ENCODE measurements at places on chromosomes 5 and 9.

DNA sequence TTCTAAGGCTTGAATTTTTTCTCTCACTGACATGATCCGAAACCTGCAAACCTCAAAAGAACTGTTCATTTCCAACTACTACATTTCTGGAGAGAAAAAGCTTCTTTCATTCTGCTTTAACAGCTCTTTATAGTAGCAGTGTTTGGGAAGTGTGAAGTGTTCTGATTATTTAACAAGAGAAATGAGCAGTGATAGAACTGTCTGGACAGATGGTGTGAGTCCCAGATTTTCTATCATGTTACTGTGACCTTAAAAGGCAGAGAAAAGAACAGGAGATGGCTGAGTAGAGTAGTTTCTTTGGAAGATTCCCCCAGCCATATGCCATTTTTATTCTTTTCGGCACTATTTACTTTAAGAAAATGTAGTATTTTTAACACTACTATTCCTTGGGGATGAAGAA lies 41.3 kb upstream of the TAL2 start:
- DNase-seq = no peak

- DNase-seq = no peak
These were observed 140.0 kb downstream of the BARX1 start for GRCh38 chr9:93815135-93815534.

DNA sequence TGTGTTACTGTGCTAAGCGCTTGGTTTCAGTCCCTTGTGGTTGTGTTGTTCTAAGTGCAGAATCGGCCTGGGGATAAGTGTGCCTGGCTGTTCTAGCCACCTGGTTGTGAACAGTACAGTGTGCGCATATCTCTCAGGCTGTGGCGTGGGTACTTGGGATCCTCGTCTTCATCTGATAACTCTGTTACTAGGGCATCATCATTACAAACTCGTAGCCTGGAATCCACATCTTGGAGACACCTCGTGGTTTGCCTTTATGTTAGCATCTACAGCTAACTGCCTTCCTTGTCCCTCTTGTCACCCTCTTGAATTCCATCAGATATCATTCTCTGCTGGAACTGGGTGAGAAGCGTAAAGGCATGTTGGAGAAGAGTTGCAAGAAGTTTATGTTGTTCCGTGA lies 41.5 kb downstream of the SPTAN1 start:
- DNase-seq = no peak

- peak; percentile 33 for DNase-seq
These were observed 326.5 kb downstream of the NTRK2 start for GRCh38 chr9:84996029-84996428.

GRCh38 chr9:131320031-131320685 lies 30.6 kb downstream of the PLPP7 start:
- DNase-seq = no peak

DNA sequence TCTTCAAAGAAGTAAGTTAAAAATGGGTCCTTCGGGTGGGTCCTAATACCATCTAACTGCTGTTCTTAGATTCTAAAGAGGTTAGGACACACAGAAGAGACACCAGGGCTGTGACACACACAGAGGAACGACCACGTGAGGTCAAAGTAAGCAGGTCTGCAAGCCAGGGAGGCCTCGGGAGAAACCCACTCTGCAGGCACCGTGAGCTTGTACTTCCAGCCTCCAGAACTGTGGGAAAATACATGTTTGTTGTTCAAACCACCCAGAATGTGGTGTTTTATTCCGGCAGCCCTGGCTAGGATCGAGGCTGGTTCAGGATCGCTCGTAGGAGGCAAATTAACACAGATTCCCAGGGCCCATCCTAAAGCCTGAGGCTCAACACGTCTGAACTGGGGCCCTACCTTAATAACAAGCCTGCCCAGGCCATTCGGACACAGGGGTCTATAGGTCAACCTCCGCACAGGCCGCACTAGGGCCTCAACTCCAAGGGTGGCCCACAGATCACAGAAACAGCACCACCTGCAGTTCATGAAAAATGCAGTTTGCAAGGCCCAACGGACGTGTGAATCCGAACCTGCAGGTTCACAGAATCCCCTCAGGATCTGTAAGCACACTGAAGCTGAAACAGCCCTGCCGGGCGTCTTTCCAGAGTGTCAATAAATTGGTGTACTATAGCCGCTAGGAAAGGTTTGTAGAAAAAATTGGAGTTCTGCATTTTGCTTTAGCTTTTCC lies 7.1 kb downstream of the MED10 start:
- DNase-seq = no peak

- no peak for DNase-seq
These were observed 75.2 kb downstream of the GOLPH3 start for GRCh38 chr5:32098890-32099310.

DNA sequence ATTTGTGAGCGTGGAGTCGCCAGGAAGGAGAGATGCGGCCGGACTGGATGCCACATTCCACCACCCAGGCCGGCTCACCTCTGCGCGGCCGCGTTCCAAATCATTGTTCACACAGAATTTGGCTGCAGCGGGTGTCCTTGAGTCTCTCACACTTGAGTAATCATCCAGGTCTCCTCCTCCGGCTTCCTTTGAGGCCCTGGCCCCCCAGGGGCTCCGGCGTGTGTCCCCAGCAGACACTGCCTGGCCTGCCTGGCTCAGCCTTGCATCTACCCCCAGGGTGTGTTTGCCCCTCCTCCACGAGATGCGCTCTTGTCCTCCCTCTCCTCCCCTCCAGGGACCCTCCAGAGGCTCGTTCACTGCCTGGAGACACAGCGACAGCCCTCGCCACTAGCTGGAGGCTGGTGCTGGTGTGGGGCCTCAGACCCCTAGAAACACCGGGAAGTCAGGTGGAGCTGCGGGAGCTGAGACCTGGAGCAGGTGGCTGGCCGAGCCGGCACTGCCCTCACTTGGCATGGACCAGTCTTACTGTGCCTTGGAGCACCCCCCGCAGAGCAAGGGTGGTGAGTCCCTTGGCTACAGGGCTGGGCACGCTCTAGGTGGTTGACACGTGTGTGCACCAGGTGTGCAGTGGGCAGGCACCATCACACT lies 7.0 kb upstream of the SLC9A3 start:
- DNase-seq = no peak

DNA sequence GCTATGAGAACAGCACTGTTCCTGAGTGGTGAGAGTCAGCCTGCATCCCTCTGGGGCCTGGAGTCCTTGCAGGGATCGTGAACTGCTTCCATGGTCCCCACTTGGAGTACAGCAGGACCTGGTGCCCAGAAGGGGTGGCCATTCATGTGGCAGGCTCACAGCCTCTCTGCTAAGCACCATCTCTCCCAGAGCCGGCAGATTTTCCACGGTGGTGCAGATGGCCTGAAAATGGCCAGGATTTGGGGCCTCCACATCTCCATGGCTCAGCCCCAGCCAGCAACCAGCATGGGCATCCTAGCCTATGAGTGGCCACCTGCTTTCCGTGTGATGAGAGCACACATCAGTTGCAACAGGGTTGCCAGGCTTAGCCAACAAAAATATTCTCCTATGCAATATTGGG lies 33.9 kb upstream of the SEMA4D start:
- DNase-seq = no peak

- no peak for DNase-seq
These were observed 36.2 kb downstream of the OTULIN start for GRCh38 chr5:14700478-14701436.

- DNase-seq = peak; percentile 10
These were observed 50.6 kb downstream of the DEPDC1B start for GRCh38 chr5:60649288-60649917.

DNA sequence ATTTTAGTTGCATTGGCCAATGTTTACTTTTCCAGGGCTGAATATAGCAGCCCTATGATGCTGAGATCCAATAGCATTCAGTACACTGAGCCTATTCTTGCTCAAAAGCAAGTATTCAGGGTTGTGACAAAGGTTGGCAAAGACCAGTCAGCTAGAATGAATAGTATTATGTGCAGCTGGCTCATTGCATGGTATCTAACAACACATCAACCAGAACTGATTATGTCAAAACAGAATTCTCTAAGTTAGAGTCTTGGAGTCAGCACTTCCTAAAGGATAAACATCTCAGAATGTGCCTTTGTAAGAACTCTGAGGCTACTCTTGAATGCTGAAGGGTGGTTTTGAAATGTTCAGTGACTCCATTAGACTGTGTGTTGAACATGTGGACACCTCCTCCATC lies 774.5 kb upstream of the RGMB start:
- DNase-seq = no peak

GRCh38 chr5:20694121-20694520 lies 706.1 kb upstream of the CDH18 start:
- no peak for DNase-seq

DNA sequence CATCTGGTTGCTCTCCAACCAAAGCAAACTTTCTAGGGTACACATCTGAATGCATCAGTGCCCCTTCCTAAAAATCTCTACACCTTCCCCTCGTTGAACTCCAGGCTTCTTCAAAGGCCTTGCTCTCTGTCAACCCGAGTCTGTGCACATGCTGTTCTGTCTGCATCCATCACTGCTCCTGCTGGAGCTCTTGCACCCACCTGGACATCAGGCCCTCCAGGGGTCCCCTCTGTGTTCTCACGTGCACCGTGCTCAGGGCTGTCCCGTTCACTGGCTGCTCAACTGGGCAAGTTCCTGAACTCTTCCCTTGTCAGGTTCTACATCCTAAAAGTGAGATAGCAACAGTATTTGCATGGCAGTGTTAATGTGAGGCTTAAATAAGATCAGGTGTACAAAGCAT lies 62.7 kb upstream of the ANGPTL2 start:
- no peak for DNase-seq

DNA sequence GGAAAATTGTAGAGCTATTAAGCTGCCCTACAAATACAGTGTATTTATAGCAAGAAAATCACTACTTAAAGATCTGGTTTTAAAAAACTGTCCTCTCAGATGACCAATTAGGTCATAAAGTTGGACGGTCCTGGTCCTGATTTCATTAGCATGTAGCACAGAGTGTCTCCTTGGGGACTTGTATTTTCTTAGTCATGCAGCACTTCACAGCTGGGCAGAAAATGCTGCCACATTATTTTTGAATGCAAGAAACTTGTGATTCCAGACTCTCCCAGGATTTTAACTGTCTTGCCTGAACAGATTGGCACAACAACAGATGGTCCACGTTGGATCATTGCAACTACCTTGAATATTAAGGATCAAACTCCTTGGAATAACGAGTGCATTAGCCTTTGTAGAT lies 348.1 kb upstream of the SGCD start:
- DNase-seq = no peak

- DNase-seq = no peak
These were observed 849.8 kb upstream of the CDH6 start for GRCh38 chr5:30343707-30344106.

DNA sequence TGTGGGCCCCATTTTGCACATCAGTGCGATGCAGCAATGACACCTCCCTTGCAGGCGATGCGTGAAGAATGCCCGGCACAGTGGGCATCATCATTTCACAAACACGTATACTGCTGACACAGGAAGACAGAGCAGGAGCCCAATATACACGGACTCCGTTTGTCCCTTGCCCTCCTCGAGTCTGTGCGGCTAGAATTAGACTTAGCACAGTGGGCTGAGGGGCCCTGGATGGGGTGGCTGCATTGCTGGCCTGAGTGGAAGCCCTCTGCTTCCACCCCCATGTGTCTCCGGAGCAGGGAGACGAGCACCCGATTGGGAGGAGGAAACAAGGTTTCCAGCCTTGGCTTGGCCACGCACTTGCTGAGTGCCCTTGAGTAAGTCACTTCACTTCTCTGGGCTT lies 40.8 kb downstream of the GSN start:
- no peak for DNase-seq

DNA sequence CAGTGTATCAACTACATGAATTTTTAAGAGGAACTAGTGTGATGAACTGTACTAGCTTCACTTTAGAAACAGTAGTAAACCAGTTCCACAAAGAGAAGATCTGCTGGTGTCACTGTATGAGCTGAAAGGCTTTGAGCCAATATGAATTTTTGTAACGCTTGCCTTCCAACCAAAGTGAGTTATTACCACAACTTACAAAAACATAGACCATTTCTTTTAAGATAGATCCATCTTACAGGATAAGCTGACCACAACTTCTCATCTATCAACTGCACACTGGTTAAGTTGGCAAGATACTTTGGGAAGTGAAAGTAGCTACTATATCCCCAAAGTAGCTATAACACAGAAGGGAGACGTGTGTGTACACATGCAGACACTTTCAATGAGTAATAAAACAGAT lies 849.6 kb upstream of the DMAC1 start:
- no peak for DNase-seq

GRCh38 chr9:4098031-4098430 lies 201.8 kb downstream of the GLIS3 start:
- no peak for DNase-seq

GRCh38 chr9:38196714-38197113 lies 127.7 kb upstream of the SHB start:
- DNase-seq = no peak

- DNase-seq = no peak
These were observed 40.0 kb downstream of the PRR16 start for GRCh38 chr5:120504057-120504456.

DNA sequence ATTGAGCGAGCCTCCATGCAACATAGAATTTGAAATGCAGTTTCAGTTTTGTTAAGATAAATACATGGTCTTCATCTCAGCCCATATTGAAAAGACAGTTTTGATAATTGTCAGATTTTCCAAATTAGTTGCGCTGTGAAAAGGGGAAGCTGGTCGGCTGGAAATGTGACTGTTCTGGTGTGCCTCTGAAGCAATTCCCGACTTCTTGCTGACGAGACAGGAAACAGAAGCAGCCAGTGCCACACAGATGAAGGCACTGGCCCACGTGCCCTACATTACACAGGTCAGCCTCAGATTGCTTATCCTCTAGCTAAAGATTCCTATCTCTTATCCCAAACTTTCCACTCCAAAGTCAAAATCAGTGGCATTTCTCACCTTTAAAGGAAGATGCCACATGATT lies 214.1 kb upstream of the TLE4 start:
- DNase-seq = no peak

GRCh38 chr5:103360475-103360874 lies 101.9 kb downstream of the MACIR start:
- DNase-seq = no peak

GRCh38 chr9:123338710-123339665 lies 17.0 kb upstream of the CRB2 start:
- DNase-seq = no peak

- DNase-seq = no peak
These were observed 142.3 kb upstream of the FSTL4 start for GRCh38 chr5:133754575-133755169.

- DNase-seq = no peak
These were observed 159.1 kb upstream of the ZNF608 start for GRCh38 chr5:124905256-124906130.

DNA sequence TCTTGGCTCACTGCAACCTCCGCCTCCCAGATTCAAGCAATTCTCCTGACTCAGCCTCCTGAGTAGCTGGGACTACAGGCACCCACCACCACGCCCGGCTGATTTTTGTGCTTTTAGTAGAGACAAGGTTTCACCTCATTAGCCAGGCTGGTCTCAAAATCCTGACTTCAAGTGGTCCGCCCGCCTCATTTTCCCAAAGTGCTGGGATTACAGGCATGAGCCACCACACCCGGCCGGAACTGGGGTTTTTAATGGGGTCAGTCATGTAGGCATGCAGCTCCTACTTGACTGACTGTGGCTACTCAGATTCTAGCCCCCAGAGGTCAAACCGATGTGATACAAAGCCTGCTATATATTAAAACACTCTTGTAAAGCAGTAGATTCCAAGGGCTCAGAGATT lies 631.7 kb downstream of the MAT2B start:
- no peak for DNase-seq
